ENCODE measurements at places on chromosomes 16 and 17.

GRCh38 chr17:6355196-6355595, 79.7 kb downstream of the AIPL1 start:
- no peak for DNase-seq

DNA sequence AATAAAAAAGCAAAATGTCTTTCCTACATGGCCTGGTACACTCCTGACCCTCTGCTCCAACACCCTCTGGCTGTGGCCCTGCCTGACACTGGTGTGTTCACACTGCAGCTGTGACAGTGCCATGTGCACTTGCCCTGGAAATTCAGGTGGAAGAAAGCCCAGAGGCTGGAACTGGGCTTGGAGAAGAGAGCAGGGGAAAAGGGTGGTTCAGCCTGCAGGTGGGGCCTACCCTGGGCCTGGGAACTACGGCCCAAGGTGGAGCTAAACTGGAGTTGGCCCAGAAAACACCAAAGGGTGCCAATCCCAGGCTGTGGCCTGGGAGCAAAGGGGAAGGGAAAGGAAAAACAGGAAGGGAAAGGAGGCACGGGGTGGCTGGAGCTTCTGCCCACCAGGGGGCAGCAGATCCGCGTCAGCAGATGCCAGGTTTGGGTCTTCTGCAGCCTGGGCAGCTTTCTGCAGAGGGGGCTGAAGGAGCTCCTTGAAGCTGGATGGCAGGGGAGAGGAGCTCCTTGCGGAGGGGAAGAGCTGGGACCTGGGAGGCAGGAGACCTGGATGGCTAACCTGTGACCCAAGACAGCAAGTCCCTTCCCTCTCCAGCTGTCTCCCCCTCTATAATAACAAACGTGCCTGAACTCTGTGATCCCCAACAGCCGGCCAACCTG, 15.4 kb upstream of the CTCF start:
- no peak for DNase-seq

- no peak for DNase-seq
Observed at GRCh38 chr16:54473226-54473993, 186.8 kb upstream of the IRX3 start.

- DNase-seq: no peak
Observed at GRCh38 chr17:14803826-14804225, 461.3 kb downstream of the PMP22 start.

DNA sequence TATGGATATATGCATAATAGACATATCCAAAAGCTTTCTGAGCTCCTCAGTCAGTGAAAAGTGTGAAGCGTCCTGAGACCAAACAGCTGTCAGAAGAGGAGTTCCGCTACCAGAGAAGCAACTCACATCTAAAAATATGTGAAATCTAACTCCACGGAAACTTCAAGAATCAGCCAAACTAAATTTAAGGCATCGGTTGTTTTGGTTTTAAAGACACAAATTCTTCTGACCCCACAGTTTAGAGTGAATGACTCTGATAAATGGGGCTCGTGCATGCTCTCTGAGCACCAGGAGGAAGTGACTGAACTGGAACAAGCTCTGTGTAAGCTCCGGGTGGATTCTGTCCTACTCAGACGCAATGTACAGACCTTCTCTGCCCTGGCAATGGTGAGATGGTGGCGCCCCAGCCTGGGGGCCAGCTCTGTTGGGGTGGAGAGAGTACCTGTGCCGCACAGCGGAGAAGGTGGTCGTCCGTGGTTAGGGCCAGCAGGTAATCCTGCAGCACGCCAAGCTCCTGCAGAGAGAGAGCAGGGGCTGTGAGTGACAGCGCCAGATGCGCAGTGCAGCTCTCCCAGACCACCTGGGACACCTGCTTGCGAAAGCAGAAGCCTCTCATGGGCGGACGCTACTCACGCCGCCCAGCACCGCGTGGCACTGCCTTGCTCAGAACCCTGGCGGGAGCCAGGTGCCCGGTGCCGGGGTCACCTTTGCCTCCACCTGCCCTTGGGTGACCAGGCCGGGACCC, 44.4 kb upstream of the ATP2A3 start:
- no peak for DNase-seq

GRCh38 chr17:75034236-75034908, 12.4 kb downstream of the ATP5PD start:
- peak; percentile 18 for DNase-seq

DNA sequence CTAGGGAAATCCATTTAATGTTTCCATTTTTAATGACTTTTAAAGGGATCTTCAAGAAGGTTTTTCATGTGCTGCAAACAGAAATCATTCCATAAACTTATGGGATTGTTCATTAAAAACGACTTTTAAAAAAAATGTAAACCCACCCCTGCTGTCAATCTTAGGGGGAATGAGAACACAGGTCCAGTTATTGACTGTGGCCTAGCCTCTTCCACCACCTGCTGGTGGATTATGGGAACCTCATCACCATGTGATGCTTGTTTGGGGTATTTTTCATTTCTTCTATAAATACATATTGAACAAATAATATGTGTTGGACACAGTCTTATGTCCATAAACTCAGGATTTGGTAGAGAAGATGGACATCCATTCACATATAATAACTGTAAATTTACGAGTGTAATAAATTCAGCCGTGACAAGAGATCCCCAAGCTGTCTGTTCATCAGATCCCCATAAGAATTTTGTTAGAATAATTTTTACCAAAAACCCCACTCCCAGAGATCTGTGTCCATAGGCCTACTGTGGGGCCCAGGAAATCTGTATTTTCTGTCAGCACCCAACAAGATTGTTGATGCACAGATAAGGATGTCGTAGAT, 42.0 kb upstream of the TMC5 start:
- DNase-seq: no peak

- no peak for DNase-seq
Observed at GRCh38 chr17:46968224-46968834, 10.7 kb downstream of the RPRML start.

- no peak for DNase-seq
Observed at GRCh38 chr16:86221085-86221484, 289.2 kb upstream of the FOXF1 start.

DNA sequence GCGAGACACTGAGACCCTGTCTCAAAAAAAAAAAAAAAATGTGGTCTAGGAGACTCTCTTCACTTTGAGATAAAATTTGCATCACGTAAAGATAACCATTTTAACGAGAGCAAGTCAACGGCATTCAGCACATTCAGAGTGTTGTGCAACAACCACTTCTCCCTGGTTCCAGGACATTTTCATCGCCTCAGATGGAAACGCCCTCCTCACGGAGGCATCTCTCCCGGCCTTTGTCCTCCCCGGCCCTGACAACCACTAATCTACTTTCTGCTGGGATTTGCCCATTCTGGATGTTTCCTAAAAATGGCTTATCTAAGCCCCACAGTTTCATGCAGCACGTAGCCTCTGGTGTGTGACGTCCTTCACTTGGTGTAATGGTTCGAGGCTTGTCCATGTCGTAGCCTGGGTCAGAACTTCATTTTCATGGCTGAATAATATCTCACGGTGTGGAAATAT, 6.4 kb upstream of the NPRL3 start:
- no peak for DNase-seq

- DNase-seq: no peak
Observed at GRCh38 chr17:10610884-10611283, 46.2 kb downstream of the MYH3 start.

- no peak for DNase-seq
Observed at GRCh38 chr16:57694231-57694724, 328 bp upstream of the DRC7 start.

DNA sequence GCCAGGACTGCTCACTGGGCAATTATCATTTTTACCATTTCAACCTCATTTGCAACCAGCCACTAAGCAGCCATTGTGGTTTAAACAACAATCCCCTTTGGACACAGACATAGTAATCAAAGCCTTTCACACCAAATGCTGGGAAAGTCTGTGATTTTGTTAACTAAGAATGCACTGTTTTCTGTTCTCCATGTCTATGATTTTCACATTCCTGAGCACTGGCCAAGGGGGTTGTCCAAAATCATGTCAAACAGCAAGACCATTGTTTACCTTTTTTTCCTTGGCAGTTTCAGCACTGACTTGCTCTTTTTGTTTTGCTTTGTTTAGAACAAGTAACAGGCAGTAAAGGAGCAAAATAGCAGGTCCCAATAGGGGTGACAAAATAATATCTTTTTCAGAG, 106.3 kb upstream of the SIAH1 start:
- DNase-seq: no peak

- DNase-seq: no peak
Observed at GRCh38 chr16:4494746-4495490, 18.7 kb downstream of the HMOX2 start.

DNA sequence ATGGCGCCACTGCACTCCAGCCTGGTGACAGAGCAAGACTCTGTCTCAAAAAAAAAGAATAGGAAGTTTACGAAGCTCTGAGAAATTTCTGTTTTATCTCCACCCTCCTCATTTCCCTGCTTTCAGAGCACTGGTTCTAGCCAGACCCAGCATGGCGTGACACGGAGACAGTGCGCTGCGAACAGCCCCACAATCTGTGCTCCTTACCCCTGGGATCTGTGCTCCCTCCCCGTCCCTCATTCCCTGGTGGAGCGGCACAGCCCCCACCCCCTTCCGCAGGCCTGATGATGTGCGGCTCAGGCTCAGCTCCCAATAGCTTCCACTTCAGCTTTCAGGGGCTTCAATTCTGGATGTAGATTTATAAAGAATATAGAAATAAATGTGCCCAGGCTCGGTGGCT, 56.1 kb upstream of the ENDOV start:
- no peak for DNase-seq

DNA sequence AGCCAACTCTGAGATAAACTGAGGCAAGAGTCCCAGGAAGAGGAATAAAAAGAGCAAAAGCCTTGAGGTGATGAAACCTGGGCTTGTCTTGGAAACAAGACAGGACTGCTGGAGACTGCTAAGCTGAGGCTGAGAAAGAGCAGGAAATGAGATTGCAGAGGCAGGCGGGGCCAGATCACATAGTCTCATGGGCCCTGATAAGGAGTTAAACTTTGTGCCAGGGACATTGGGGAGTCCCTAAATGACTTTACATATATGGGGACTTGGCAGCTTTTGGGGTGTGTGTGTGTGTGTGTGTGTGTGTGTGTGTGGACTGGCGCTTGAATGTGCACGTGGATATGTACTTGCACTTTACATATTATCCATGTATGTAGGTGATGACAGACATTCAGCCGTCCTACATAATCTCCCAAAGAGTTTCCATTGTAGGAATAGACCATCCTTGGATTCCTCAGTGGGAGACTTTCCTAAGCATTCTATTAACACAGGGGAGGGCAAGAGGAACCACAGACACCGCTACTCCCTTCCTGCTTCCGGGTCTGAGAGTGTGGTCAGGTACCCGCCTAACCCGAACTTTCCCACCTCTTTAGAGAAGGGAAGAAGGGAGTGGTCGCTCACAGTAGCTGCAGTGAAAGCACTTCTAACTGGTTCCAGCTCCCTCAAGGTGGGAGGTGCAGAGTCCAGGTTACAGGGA, 123.1 kb downstream of the LYRM1 start:
- DNase-seq: no peak

GRCh38 chr16:77299395-77299794, 100.2 kb downstream of the SYCE1L start:
- no peak for DNase-seq

GRCh38 chr17:14317383-14317782, 16.5 kb downstream of the HS3ST3B1 start:
- no peak for DNase-seq

DNA sequence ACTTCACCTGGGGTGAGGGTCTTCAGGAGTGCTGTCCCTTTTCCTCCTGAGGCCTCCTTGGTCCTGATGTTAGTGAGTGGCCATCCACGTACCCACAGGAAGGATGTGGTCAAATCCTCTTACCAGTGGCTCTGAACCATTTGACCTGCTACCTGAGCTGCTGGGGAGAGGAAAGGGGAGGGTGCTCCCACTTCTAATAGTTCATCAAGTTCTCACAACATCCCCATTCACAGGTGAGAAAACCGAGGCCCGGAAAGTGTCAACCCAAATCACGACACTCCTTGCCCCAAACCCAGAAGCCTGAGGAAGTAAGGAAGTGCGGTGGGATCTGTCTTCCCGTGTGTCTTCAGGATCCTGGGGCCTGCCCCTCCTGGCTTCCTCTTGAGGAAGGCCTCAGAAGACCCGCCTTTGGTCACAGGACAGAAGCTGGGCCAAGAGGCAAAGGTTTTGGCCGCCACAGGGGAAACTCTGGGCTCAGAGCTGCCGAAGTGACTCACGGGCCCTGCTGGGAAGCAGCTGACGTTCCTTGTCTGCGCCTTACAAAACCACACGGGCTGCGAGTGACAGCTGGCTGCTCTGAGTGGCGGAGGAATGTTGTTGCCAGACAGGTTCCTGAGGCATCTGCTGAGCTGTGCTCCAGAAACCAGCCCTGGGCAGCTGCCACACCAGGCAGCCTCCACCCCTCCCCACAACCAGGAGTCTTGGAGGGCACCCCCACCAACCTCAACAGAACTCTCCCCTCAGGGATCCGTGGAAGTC, 13.9 kb upstream of the KIFC3 start:
- no peak for DNase-seq

- no peak for DNase-seq
Observed at GRCh38 chr17:6755281-6755680, 565 bp upstream of the XAF1 start.

- DNase-seq: no peak
Observed at GRCh38 chr16:12646490-12647274, 157.0 kb downstream of the CPPED1 start.

- DNase-seq: no peak
Observed at GRCh38 chr17:15981208-15981607, 18.3 kb downstream of the ZSWIM7 start.

DNA sequence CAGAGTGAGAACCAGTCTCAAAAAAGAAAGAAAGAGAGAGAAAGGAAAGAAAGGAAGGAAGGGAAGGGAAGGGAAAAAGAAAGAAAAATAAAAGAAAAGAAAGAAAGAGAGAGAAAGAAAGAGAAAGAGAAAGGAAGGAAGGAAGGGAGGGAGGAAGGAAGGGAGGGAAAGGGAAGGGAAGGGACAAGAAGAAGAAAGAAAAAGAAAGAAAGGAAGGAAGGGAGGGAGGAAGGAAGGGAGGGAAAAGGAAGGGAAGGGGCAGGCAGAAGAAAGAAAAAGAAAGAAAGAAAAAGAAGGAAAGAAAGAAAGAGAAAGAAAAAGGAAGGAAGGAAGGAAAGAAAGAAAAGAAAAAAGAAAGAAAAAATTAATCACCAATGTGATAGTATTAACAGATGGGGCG, 15.7 kb downstream of the SLC5A11 start:
- DNase-seq: no peak

DNA sequence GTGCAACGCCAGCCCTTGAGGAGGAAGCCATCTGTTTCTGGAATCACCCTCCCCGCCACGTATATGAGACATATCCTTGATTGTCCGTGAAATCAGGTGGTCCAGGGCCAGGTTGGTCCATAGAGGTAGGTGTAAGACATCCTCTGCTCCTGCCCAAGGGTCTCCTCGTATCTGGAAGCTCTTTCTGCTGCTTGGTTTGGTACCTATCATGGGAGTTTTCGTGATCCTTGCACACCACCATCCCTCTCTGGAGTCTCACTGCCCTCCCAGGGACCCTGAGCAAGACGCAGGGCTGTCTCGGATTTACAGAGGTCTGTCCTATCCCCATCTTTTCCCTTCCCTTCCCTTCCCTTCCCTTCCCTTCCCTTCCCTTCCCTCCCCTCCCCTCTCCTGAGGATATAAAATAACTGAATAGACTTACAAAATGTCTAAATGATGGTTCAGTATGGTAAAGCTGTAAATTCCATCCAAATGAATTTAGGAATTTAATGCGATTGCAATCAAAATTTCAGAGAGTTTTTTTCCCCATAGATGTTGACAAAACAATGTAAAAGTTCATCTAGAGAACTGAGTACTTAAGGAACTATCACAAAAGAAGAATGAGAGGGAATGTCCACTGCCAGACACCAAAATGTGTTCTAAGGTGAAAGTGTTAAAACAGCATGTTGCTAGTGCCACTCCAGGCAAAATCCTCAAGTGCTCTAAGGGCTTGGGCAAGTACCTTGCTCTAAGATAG, 2.0 kb upstream of the CCDC42 start:
- DNase-seq: no peak

- no peak for DNase-seq
Observed at GRCh38 chr17:79778504-79779083, 646 bp downstream of the CBX2 start.

Measured in cerebellar nuclear complex (tissue), 1 donor.